ENCODE measurements at places on chromosomes 1 and 21. TPM values are rescaled to one million over a fixed set of nuclear protein-coding genes. Genes with fewer than 3 reads are reported as not detected.

DNA sequence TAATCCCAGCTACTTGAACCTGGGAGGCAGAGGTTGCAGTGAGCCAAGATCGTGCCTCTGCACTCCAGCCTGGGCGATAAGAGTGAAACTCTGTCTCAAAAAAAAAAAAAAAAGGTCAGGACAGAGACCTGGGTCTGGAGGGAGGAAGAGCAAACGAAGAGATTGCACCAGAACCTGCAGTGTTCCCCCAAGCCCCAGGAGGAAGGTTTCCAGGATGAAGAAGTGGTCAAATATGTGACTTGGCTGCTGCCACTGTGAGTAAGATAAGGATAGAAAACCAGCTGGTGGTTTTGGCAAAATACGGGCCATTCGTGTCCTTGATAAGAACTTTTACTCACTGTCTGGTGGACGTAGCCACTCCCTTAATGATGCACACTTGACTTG, 42.2 kb downstream of the CLDN14 start:
- no peaks in the 10 kb centered on the region for H3K4me1 ChIP-seq
- no peak for DNase-seq
- H3K27me3 ChIP-seq = peaks cover under 1% of the 10 kb centered on the region
- no peak overlapping the region for H3K4me3 ChIP-seq

- H3K27ac ChIP-seq = no peak overlapping the region
- H3K4me3 ChIP-seq = no peak overlapping the region
- DNase-seq = no peak
- no peaks in the 10 kb centered on the region for H3K27me3 ChIP-seq
Observed at GRCh38 chr1:145975216-145975615, 10.7 kb downstream of the POLR3GL start.

GRCh38 chr21:44949779-44950198, 10.0 kb downstream of the SLX9 start:
- no peak for DNase-seq
- no peak overlapping the region for H3K4me3 ChIP-seq
- H3K4me1 ChIP-seq = peaks cover 45% of the 10 kb centered on the region
- peak overlapping the region; percentile 49 for H3K27ac ChIP-seq
- no peaks in the 10 kb centered on the region for H3K27me3 ChIP-seq
- peaks cover 37% of the 10 kb centered on the region for H3K36me3 ChIP-seq

- H3K27me3 ChIP-seq = no peaks in the 10 kb centered on the region
- H3K4me1 ChIP-seq = peaks cover 88% of the 10 kb centered on the region
- H3K4me3 ChIP-seq = no peak overlapping the region
Observed at GRCh38 chr21:37396855-37397254, 30.3 kb downstream of the DYRK1A start.

DNA sequence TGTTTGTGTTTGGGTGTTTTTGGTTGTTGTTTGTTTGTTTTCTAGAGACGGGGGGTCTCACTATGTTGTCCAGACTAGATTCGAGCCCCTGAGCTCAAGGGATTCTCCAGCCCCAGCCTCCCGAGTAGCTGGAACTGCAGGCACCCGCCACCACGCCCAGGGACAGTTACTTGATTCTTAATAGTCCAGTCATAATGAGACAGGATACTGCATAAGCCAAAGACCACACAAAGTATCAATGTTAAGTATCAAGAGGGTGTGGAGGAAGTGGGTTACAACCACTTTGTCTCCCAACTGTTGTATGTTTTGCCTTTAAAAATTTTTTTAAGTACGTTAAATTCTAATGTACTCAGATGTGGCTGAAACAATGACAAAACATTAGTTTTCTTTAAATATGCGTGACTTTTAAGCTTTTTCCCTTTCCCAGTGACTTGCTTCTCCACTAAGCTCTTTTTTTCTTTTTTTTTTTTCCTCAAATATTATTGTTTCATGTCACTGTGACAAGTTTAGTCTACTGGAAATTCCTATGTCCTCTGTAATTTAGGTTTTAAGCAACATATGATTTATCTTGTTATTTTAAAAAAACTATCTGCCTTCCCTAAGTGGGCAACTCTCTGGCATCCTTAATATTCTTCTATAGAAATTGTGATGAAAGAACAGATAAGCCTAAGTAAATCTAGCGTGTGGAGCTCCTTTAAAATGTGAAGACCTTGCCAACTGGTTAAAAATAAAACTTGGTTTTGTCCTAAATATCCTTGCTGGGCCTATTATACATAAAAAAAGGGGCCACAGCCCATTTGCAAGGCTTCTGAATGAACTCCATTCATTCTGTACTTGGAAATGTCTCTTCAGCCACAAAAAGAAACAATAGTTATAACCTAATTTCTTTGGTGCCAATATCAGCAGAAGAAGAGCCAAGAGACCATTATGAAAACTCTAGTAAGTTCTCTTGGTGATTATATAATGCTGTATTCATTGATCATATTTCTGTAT, 56.2 kb upstream of the DPH5 start:
- no peaks in the 10 kb centered on the region for H3K4me1 ChIP-seq
- no peak overlapping the region for H3K4me3 ChIP-seq
- DNase-seq = no peak
- no peaks in the 10 kb centered on the region for H3K27me3 ChIP-seq

- no peaks in the 10 kb centered on the region for H3K27me3 ChIP-seq
- no peak for DNase-seq
- H3K27ac ChIP-seq = peak overlapping the region; percentile 99
- peaks cover 24% of the 10 kb centered on the region for H3K36me3 ChIP-seq
Observed at GRCh38 chr21:46325073-46325912, 1.3 kb downstream of the PCNT start.

- no peaks in the 10 kb centered on the region for H3K4me1 ChIP-seq
- peak; percentile 37 for DNase-seq
- H3K36me3 ChIP-seq = no peaks in the 10 kb centered on the region
- H3K27ac ChIP-seq = no peak overlapping the region
- no peaks in the 10 kb centered on the region for H3K27me3 ChIP-seq
Observed at GRCh38 chr1:37148663-37149062, 114.3 kb upstream of the GRIK3 start.

- no peaks in the 10 kb centered on the region for H3K27me3 ChIP-seq
- no peaks in the 10 kb centered on the region for H3K4me1 ChIP-seq
- H3K36me3 ChIP-seq = peaks cover 78% of the 10 kb centered on the region
- H3K4me3 ChIP-seq = no peak overlapping the region
- H3K27ac ChIP-seq = no peak overlapping the region
Observed at GRCh38 chr1:16478091-16478490, 36.0 kb downstream of the RNU1-1 start.

GRCh38 chr1:162463021-162463420, 34.6 kb upstream of the UHMK1 start:
- no peaks in the 10 kb centered on the region for H3K27me3 ChIP-seq
- no peaks in the 10 kb centered on the region for H3K4me1 ChIP-seq
- H3K27ac ChIP-seq = no peak overlapping the region

DNA sequence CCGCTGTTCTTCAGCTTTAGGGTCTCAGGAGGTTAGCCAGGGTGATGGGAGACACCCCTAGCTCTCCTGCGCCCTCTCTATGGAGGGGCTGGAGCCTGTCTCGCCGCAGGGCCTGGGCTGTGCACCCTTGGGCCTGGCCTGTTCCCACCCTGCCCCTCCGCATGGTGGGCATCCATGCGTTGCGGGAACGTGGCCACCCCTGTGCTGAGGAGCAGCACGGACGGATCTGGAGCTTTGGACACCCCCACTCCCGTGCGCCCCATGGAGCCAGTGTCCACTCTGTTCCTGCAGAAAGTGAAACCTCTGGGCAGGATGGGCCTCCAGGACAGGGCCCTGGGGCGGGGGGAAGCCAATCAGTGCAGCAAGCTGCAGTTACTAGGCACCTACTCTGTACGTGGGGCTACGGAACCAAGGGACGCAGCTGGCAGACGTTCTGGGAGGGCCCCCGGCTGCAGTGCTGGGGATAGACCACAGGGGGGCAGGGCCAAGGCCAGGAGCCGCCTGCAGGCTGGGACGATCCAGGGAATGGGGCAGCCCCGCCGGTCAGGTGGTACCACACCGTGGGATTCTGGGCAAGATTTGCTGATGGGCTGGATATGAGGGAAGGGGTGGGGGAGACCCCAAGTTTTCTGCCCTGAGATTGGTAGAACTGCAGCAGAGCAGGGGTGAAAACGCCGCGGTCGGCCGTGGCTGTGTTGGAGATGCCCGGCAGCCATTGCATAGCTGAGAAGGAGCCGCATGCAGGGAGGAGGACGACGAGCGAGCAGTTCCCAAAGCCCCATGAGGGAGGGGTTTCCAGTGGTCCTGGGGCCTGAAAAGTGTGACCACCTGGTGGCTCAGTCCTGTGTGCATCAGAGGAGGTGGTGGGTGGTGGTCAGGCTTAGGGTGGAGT, 43.3 kb downstream of the TP73 start:
- H3K27me3 ChIP-seq = no peaks in the 10 kb centered on the region
- H3K4me3 ChIP-seq = peak overlapping the region; percentile 24
- H3K4me1 ChIP-seq = peaks cover 8% of the 10 kb centered on the region
- DNase-seq = no peak
- no peaks in the 10 kb centered on the region for H3K36me3 ChIP-seq
- no peak overlapping the region for H3K27ac ChIP-seq

DNA sequence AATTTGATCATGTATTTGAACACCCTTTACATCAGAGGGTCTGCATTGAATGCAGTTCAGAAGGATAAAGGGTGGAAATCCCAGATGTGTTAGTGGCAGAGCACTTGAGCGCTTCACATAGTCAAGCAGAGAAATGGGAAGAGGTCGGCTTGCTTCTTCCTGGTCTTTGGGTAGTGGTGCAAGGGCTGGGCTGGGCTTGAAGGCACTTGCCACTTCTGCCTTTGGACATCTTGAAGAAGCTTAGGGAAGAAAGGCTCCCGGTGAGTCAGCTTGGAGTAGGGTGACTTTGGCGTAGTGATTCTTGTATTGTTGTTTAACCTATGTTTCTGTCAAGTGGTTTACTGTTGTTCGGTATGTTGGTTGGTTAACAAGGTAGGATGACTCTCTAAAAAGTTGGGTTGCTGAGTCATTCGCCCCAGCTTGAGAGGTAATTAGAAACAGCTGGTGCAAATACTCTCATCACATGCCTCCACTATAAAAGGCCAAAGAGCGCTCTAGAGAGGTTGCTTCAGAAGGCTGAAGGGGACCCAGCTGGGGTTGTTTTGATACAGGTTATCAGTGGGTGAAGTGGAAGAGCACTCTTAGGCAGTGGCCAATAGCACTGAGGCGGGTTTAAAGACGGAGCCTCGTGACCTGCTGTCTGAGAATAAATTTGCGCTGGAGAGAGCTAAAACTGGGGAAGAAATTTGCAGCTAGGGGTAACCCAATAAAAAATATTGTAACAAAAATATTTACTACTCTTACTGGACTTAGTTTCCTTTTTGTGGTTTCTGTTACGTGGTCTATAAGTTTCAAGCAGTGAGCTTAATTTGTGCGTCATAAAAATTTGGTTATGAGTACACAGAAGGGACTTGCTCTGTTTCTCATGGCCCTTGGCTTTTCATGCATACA, 1.4 kb downstream of the BACH1 start:
- peak overlapping the region; percentile 93 for H3K4me3 ChIP-seq
- H3K4me1 ChIP-seq = peaks cover 63% of the 10 kb centered on the region
- no peaks in the 10 kb centered on the region for H3K36me3 ChIP-seq
- DNase-seq = peak; percentile 90

- no peak overlapping the region for H3K4me3 ChIP-seq
- no peaks in the 10 kb centered on the region for H3K36me3 ChIP-seq
- H3K27me3 ChIP-seq = no peaks in the 10 kb centered on the region
- no peak for DNase-seq
- no peak overlapping the region for H3K27ac ChIP-seq
- no peaks in the 10 kb centered on the region for H3K4me1 ChIP-seq
Observed at GRCh38 chr1:245997471-245998258, 509.4 kb downstream of the SMYD3 start.

DNA sequence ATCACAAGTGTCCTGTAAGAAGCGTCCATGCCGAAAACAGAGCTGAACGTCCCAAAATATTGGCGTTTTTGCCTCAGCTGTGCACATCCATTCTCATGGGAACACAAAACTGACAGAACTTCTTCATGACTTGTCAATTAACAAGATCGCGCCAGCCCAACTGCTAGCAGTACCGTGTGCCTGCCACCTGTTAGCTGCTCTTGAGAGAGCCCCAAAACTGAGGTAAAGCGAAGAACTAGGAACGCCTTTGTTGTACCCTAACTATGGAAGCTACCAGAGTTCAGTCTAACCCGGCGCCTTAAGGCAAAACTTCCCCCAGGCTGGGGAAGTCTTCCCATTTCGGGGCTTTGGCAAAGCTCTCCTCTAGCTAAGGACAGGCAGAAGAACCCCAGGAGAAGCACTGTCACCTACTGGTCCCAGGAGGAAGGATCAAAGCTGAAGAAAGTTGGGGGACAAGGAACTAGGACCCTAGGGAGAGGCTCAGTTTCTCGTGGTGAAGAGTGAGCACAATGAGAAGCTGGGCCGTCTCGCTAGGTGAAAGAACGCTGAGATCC, 719 bp downstream of the EYA3 start:
- no peaks in the 10 kb centered on the region for H3K36me3 ChIP-seq
- peaks cover 29% of the 10 kb centered on the region for H3K4me1 ChIP-seq
- no peak for DNase-seq
- H3K4me3 ChIP-seq = peak overlapping the region; percentile 78
- no peaks in the 10 kb centered on the region for H3K27me3 ChIP-seq

GRCh38 chr1:50851034-50851433, 109.0 kb downstream of the FAF1 start:
- no peak for DNase-seq
- H3K27me3 ChIP-seq = no peaks in the 10 kb centered on the region
- H3K4me3 ChIP-seq = no peak overlapping the region
- no peak overlapping the region for H3K27ac ChIP-seq

DNA sequence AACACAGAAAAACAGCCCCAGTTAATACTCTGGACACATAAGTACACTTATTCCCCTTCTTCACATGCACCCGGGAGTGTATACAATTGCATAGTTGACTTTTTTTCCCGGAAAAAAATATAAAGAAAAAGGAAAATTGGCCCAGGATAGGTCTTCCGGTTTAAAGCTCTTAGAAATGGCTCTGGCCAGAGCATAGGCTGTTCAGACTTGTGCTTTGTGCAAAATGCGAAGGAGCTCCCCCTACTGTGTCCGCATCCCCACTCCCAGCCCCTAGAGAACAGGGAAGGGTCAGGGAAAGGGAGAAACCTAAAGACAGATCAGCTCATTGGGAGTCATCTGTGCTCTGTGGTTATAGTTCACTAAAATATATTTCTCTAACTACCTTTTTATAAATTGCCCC, 5.5 kb upstream of the MTMR11 start:
- H3K4me3 ChIP-seq = no peak overlapping the region
- peaks cover 22% of the 10 kb centered on the region for H3K36me3 ChIP-seq
- DNase-seq = no peak
- peak overlapping the region; percentile 15 for H3K27ac ChIP-seq

- H3K4me3 ChIP-seq = no peak overlapping the region
- H3K4me1 ChIP-seq = peaks cover 58% of the 10 kb centered on the region
- no peak for DNase-seq
- peaks cover 6% of the 10 kb centered on the region for H3K36me3 ChIP-seq
- peak overlapping the region; percentile 98 for H3K27ac ChIP-seq
Observed at GRCh38 chr1:112698366-112699310, 8.3 kb downstream of the RHOC start.

- peaks cover 16% of the 10 kb centered on the region for H3K4me1 ChIP-seq
- no peaks in the 10 kb centered on the region for H3K27me3 ChIP-seq
- H3K4me3 ChIP-seq = no peak overlapping the region
- H3K27ac ChIP-seq = no peak overlapping the region
- DNase-seq = no peak
- H3K36me3 ChIP-seq = no peaks in the 10 kb centered on the region
Observed at GRCh38 chr21:14955936-14956520, 108.8 kb downstream of the NRIP1 start.

- no peak overlapping the region for H3K27ac ChIP-seq
- no peak for DNase-seq
- peaks cover 5% of the 10 kb centered on the region for H3K4me1 ChIP-seq
- H3K4me3 ChIP-seq = no peak overlapping the region
- no peaks in the 10 kb centered on the region for H3K36me3 ChIP-seq
Observed at GRCh38 chr1:2460203-2460602, 15.9 kb upstream of the PLCH2 start.

The BARHL2 gene
- not detected for total RNA-seq

The NES gene
- total RNA-seq = 37.4 TPM

The DNASE2B gene
- not detected for total RNA-seq

The S100A10 gene
- 82.5 TPM for total RNA-seq

The HTR1D gene
- not detected for total RNA-seq

The AUNIP gene
- not detected for total RNA-seq

The SIPA1L2 gene
- 59.0 TPM for total RNA-seq

The C1QA gene
- total RNA-seq = 145 TPM
